ENCODE measurements at places on chromosomes 4 and X.

- DNase-seq, result no peak
These were observed 2.9 kb downstream of the WDR13 start for GRCh38 chrX:48600226-48600625.

DNA sequence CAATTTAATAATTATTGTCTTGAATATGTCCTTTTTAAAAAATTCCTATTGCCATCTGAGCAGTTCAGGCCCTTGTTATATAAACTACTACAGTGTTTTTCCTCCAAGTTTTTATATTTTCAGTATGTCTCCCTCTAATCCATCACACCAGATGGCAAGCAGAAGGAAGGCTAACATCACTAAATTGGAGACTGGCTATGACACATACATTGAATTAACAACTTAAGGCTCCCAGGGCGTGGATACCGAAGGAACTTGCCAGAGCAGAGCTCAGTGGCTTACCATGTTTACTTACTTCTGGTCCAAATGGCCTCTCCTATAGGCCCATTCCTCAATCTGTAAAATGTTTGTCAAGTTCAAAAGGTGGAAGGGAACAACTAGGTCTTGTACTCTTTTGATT is 13.0 kb downstream of the MAGEB1 start:
- no peak for DNase-seq

DNA sequence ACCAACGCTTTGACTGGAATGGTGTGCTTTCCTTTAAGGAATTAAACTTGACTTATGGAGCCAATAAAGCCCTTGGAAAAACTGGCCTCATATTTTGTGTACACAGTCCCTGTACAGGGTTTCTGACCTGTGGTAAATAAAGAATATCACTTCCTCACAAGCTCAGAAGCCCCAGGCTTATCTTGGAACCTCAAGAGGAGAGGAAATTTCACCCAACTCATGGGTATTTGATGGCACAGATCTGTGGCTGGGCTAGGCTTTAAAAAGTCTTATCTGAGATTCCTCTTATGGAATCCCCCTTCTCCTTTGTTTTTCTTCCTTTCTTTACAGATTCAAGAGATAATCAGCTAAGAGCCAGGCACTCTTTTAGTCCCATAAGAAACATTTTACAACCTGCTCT is 89.3 kb upstream of the USP38 start:
- no peak for DNase-seq

DNA sequence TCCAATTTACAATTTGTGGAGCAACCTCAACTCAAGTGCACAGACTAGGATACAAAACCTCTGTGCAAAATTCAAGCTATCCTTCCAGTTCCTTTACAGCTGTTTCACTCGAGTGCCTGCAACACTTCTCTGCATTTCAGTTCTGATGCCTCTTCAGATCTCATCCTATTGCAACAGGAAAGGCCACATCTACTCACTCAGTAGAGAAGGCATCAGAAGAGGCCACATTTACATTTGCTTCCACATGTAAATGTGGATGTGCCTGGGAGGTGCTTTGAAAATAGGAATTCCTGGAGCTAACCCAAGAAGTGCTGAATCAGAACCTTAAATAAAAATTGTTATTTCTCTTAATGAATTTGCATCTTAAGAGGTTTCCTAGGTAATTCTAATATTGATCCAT is 45.8 kb upstream of the SERTM2 start:
- no peak for DNase-seq

DNA sequence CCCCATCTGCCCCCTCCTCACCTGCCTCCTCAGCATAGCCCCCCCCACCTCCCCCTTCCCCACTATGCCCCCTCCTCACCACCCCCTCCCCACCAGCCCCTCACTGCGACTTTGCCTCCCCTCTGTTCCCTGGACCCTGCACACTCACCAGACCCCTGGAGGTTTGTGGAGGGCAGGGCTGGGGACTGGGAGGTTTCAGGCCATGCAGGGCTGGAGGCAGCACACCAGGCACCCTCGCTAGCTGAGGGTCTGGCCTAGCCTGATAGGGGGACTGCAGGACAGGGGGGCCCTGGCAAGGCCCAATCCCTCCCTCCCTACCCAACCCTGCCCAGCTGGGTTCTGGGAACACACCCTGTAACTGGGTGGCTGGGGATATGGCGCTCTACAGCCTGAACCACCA is 28.0 kb downstream of the TACC3 start:
- no peak for DNase-seq

Data from NCI-H1694 treated with DMSO at 0.1 percent for 48 hours (cell line).